Suppressor macrophage (primary cell): ENCODE measurements at places on chromosomes 1 and 21.

DNA sequence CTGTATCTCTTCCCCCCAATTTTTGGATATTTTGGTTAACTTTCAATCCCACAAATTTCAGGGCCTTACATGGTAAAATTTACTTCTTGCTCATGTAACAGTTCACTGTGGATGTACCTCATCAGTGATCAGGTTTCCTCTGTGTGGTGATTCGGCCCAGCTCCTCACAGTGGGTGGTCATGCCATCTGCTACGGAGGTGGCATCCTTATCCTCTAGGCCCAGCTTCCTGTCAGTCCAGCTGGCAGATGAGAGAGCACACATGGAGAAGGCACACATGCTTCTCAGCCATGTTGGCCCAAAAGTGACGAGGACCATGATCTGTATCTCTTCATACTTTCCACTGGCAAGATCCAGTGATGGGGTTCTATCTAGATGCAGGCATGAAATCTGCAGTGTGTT is 27.2 kb downstream of the PCBP3 start:
- DNase-seq = no peak

- no peak for DNase-seq
Observed at GRCh38 chr1:15188130-15188524, 34.6 kb downstream of the TMEM51 start.

DNA sequence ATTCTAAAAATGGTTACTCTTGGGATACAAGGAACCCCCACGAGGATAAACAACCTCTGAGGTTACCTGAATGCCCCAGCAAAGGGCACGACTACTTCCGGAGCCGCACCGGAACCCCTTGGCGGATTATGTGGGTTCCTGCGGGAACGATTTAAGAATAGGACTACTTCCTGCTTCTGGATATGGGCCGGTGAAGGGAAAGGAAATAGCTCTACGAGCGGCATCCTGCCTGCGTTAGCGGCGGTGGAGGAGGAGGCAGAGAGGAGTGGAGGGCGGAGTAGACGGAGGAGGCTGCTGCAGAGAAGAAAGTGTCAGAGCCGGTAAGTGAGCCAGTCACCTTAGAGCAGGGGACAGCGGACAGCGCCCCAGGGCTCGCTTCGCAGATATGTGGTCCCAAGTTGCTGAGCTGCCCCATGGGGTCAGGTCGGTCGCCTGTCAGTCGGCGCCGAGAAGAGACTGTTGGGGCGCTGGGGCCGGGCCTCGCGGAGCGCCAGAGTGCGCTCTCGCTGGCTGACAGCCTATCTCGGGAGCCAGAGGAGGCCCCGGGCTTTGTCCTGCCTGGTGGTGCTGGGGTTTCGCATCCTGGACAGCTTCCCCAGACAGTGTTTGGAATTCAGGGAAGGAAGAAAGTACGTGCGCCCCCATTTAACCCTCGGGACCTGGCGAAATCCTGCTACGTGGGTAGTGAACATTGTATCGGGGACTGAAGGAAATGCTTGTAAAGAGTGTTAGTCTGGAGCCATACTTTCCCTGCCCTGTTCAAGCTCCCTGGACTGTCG is at the start of gene KLHL20:
TSS of gene KLHL20 (plus strand) at position 223 of the 779 bp plus-strand sequence. CDS start 1,063 bp downstream, outside the sequence.
- peak; percentile 91 for DNase-seq

GRCh38 chr1:247077876-247078257 is 744 bp downstream of the ZNF670 start:
- DNase-seq = peak; percentile 13

- no peak for DNase-seq
Observed at GRCh38 chr1:161172776-161173376, 4.4 kb downstream of the B4GALT3 start.

DNA sequence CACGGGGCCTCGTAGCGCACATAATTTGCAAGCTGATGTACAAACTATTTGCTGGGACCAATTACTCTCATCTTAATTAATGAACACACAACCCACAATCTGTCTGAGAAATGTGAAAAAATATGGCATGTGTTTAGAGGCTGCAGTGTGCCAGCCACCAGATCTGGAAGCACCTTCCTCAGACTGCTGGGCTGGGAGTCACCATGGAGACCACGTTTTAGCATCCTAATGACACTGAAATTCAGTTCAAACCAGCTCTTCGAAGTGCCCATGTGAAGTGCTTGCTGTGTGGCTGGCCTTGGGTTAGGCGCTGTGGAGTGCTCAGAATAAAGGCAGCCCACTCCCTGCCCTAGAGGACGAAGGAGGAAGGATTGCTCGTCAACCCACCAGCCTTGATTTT is 482.4 kb downstream of the OMA1 start:
- DNase-seq = no peak

- DNase-seq = no peak
Observed at GRCh38 chr1:214538496-214538895, 12.9 kb downstream of the PTPN14 start.

GRCh38 chr1:205925736-205926135 is 17.5 kb downstream of the SLC26A9 start:
- peak; percentile 66 for DNase-seq

DNA sequence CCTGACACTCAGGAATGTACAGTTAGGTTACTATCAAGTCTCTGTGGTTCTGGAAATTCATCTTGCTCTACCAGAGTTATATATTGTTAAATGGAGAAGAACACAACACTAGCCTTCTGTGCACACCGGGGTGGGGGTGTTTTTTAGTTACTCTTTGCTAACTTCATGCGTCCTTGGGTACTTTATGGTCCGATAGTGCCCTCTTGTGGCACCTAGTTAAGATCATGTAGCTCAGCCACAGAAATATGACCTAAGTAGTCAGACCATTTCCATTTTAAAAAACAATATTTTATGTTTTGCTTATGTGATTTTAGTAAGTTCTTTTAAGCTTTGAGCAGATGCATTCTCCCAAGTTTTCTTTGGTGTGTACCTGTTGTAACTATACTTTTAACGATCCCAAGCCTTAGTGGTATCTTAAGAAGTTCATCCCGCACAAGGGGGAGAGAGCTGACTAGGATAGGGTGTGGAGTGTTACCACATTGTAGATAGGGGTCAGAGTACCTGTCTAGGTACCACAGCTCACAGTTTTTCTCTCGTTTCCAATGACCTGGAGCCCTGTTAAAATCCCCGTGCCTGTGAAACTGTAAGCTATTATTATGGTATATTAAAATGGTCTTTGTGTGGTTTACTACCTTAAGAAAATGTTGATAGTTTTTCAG is 20.6 kb upstream of the SH3D21 start:
- DNase-seq = peak; percentile 91

- no peak for DNase-seq
Observed at GRCh38 chr1:97919585-97920261, 1.1 kb downstream of the DPYD start.

GRCh38 chr21:18840239-18840638 is 436.7 kb upstream of the TMPRSS15 start:
- DNase-seq = no peak

DNA sequence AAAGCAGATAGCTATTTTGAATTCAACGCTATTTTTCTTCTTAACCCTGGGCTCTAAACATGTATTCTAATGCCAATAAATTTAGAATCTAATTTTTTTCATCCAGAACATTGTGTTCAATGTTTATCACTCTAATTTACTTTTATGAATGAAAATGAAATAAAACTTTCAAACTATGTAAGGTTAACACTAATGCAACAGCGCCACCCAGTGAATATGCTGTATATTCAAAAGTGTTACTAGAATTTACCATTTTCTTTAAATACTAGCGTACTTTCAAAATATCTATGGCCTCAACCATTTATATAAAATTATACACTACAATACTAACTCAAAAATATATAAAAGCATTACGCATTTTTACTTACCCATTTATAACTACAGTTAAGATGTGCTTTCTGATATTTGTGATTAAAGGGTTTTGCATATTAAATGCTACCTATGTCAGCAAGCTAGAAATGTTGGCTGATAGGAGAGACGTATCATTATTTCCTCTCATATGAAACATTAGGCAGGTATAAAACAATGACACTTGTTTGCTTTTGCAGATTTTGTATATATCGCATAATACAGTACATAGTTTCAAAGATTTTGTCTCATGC is 5.9 kb upstream of the NUF2 start:
- peak; percentile 54 for DNase-seq

- no peak for DNase-seq
Observed at GRCh38 chr1:29936031-29936544, 699.8 kb downstream of the PTPRU start.

DNA sequence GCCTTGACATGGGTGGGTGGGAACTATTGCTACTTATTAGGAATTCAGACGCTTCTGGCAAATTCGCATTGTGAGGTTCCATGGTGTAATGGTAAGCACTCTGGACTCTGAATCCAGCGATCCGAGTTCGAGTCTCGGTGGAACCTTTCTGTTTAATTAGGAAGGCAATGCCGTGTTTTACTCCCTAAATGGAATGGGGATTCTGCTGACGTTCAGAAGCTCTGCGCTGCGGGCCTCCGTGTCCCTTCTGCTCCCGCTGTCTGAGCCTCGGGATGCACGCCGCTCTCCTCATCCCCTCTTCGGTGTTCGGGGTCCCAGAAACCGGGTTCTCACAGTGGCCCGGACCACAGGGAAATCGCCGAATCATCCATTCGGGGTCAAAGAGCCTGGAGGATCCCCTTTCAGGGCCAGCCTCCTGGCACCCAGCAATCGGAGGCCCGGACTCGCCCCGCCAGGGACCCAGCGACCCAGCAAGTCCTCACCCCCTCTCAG is 280.3 kb downstream of the FAM72C start:
- no peak for DNase-seq

DNA sequence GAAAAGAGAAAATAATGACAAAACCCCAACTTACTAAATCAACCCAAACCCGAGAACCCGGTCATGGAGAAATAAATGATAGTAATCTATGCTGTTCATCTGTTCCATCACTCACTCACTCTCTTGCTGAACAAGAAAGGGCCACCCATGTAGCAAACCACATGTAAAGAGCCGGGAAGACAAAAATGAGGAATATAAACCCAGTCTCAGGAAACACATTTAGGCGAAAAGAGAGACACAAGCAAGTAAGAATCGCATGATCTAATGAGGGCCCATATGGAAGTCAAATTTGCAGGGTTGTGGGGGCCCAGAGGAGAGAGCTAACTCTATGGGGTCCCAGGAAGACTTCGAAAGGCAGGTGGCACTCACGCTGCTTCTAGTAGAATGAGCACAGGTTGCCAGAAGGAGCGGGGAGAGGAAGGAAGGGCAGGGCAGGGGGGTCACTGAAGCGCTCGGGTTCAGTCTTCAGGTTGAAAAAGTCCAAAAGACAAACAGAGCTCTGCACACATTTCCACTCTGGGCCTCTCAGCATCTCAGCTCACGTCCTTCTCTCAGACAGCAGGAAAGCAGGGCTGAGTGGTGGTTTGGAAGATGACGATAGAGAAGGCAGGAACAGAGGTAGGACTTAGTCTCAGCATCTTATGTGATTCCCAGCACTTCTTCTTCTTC is 142.9 kb upstream of the KRTAP19-8 start:
- DNase-seq = no peak

- DNase-seq = no peak
Observed at GRCh38 chr1:27689423-27690173, 17.6 kb upstream of the IFI6 start.

DNA sequence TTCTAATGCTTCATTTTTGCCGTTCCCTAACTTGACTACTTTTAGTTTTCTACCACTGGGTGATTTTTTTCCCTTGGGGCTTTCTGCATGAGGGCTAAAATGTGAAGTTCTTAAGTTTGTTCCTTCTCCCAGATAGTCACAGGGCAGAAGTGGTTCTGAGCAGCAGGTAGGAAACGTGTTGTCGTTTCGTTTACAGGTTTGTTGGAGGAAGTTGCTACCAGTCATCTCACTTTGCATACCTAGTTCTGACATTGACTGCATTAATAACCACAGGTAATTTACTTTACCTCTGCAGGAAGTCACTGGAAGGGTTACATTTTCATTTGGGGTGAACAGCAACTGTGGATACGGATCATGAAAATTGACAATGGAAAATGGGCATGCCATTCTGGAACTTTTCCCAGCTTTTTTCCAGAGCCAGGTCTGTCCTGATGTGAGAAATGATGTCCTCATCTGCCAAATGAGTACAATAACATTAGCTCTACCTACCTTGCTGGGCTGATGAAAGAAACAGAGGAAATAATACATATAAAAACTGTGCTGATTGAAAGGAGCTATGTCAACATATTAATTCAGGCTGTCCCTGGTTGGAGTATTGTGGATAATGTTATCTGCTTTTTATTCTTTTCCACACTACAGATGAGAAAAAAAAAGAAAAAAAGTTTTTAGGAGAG is 94.2 kb downstream of the DISC1 start:
- DNase-seq = no peak

- peak; percentile 80 for DNase-seq
Observed at GRCh38 chr1:108560874-108561459, 1.1 kb downstream of the EEIG2 start.

DNA sequence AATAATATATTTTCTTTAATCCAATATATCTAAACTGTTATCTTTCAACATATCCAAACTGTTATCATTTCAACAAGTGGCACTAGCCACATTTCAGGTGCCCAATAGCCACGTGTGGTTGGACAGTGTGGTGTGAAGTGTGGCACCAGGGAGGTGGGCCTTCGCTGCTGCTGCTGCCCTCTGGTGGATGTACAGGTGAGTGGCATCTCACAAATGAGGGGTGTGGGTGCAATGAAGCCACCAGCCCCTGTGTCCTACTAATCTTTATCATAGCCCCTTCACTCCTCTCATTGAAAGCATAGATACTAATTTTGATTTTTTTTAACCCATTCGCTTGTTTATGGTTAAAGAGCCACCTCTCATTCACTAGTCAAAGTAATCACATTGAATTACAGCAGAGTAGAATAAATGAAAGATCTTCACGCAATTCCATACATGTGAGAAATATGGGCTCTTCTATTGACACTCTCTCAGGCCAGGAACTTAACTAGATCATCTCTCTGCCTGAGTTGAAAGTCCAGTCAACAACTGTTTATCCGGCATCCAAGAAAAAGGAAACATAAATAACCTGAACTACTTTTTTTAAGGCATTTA is 499.2 kb downstream of the OMA1 start:
- DNase-seq = peak; percentile 18

DNA sequence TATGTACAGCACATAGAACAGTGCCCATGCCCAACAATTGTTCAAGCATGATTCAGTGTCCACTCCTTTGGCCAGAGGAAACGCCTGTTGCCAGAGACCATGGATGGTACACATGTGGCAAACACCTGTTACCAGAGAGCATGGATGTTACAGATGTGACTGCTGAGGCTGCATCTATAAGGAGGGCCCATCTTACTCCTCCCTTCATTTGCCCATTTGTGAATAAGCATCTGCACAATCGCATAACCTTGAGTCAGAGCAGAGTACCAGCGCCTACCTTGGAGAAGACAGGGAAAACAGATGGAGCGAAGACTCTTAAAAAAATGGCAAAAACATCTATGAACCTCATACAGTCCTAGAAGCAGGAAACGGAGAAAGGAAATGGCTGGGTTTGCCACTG is 36.6 kb upstream of the CACHD1 start:
- no peak for DNase-seq
